ENCODE measurements at places on chromosomes 11 and 22. TPM values are rescaled to one million over a fixed set of nuclear protein-coding genes. Genes with fewer than 3 reads are reported as not detected.

DNA sequence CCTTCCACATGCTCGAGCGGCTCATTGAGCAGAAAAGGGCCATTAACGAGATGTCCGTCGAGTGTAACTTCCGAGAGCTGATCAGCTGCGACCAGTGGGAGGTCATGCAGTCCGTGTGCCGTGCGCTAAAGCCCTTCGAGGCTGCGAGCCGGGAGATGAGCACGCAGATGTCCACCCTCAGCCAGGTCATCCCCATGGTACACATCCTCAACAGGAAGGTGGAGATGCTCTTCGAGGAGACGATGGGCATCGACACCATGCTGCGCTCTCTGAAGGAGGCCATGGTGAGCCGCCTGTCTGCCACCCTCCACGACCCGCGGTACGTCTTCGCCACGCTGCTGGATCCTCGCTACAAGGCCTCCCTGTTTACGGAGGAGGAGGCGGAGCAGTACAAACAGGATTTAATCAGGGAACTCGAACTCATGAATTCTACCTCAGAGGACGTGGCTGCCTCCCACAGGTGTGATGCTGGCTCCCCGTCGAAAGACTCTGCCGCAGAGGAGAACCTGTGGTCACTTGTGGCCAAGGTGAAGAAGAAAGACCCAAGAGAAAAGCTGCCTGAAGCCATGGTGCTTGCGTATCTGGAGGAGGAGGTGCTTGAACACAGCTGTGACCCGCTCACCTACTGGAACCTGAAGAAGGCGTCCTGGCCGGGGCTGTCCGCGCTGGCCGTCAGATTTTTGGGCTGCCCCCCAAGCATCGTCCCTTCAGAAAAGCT lies 31.7 kb downstream of the ALG12 start:
- DNase-seq: no peak

The CYP2R1 gene
- 0.07 TPM for total RNA-seq

The MS4A10 gene
- not detected for total RNA-seq

The SAC3D1 gene
- 44.0 TPM for total RNA-seq

All from A172 (cell line).